Fibroblast of skin of back (primary cell): ENCODE measurements at places on chromosomes 4 and X.

GRCh38 chr4:155094201-155094820, 114.1 kb upstream of the NPY2R start:
- DNase-seq, result peak; percentile 27

DNA sequence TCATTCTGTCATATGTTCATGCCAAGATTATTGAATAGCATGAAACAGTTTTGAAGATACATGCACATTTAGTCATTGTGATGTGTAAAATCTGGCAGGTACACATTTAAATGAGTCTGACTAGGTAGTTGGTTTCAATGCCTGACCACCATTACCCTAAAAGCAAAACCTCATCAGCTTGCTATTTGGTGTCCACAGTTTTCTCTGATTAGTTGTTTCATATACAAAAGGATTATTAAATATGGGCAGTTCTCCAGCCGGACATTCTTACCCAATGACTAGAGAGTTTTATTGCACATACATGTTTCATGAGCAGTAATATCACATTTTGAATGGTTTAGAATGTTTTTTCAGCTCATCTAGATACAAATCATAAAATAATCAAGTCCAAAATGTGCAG, 23.7 kb downstream of the DCHS2 start:
- peak; percentile 11 for DNase-seq

GRCh38 chr4:32847461-32847860, 2127.3 kb downstream of the PCDH7 start:
- DNase-seq, result peak; percentile 29

- no peak for DNase-seq
These were observed 24.3 kb downstream of the CXCL13 start for GRCh38 chr4:77629885-77630284.

DNA sequence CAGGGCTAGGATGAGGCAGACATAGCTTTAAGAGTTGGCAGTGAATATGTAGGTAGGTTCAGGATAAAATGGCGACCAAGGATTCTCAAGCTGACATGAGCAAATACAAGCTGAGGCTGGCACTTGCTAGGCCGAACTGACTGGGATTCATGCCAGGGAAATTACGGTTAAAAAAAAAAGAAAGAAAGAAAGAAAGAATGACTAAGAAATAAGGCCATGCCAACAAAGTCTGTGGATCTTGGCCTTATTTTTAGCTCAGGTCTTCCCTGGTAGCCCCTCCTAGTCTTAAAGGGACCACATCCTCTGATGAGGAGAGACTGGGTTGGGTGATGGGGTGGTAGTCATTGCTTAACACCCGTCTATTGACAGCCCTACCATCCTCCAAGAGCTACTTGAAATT, 64.4 kb upstream of the KLHL13 start:
- peak; percentile 0 for DNase-seq

GRCh38 chrX:138026211-138026610, 460.3 kb downstream of the ZIC3 start:
- DNase-seq, result peak; percentile 15

GRCh38 chr4:81422595-81422994, 49.1 kb downstream of the RASGEF1B start:
- DNase-seq, result no peak

- no peak for DNase-seq
These were observed 568 bp downstream of the MAGEC1 start for GRCh38 chrX:141904262-141904661.

- DNase-seq, result no peak
These were observed 38.7 kb upstream of the MAGEA10 start for GRCh38 chrX:152177052-152177451.

GRCh38 chr4:165059386-165059785, 5.7 kb downstream of the TRIM75 start:
- DNase-seq, result no peak

GRCh38 chr4:130034876-130035275, 938.9 kb downstream of the C4orf33 start:
- DNase-seq, result no peak

GRCh38 chr4:153794006-153794405, 5.1 kb upstream of the SFRP2 start:
- DNase-seq, result no peak

DNA sequence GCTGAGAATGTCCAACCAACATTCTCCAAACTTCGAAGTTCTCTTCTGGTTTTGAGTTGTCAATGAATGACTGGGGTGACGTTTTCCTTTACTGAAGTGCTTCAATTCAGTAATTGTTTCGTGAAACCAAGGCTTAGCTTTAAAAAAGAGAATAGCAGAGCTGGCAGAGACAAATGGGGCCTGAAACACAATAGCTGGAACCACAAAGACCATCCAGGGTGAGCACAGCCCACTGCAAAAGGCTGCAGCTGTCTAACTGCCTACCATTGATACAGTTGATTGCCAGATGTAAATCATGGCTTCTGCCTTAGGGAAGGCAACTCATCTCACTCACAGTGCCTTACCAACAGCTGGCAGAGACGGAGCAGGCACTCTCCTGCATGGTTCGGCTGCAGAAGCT, 78.7 kb upstream of the ZNF518B start:
- no peak for DNase-seq

GRCh38 chrX:118779581-118779980, 44.0 kb upstream of the ZCCHC12 start:
- DNase-seq, result no peak

DNA sequence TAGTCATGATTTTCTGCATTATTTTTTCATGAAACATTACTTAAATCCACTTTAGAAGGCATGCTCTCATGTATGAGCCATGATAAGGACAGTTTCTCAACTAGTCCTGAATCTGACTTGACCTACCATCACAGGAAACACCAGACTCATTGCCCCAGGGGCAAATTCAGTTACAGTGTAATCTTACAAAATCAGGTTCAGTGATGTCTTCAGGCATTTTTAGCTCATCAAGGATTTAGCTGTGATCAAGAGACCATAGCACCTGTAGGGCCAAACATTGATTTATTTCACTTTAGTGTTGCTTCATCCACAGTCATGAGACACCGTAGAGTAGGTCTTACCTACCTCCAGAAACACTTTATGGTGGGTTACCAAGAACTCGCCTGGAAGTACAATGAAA, 3.1 kb upstream of the TASL start:
- no peak for DNase-seq

- DNase-seq, result peak; percentile 39
These were observed 300.1 kb upstream of the SLC7A11 start for GRCh38 chr4:138542191-138542776.

- peak; percentile 20 for DNase-seq
These were observed 9.1 kb downstream of the LAMTOR3 start for GRCh38 chr4:99885063-99885664.
